ENCODE measurements at places on chromosomes 12 and 14.

DNA sequence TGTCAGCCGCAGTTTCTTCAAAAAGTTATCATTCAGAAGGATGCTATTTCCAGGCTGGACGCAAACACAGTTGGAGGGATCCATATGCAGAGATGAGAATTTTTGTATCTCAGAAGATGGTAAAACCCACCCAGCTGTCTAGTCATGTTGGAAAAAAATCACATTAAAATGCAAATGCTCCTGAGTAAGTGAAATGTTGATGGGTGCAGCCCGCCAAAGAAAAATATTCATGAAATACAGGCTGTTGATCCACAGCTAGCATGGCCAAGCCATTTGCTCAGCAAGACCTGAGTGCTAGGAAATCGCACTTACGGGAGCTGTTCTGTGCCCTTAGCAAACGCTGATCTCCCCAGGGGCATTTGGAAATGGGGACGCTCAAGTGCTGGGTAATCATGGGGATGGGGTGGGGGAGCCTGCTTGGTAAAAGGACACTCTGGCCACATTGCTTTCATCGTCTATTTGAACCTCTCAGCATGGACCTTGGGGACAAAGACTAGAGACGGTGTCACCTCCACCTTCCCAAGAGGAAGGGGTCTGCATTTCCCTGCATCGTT lies 25.7 kb downstream of the TUNAR start:
- no peak for DNase-seq

DNA sequence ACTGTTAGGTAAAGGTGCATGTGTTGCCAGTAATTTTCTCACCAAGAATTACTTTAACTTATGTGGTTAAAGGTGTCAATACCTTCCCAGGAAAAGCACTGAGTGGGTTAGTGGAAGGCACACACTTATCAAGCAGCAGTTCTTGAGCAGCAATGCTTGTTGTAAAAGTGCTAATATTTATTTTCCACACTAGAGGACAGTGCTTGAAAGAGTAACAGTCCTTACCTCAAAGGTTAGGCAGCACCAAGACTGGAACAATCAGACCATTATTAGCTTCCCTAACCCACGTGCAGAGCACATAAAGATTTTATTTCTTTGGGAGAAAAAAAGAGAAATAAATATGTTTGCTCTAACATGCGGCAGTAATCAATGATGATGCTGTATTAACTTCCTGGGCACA lies 48.8 kb upstream of the KRR1 start:
- DNase-seq, result no peak

GRCh38 chr12:31574803-31575575 lies 15.9 kb downstream of the DENND5B start:
- no peak for DNase-seq

DNA sequence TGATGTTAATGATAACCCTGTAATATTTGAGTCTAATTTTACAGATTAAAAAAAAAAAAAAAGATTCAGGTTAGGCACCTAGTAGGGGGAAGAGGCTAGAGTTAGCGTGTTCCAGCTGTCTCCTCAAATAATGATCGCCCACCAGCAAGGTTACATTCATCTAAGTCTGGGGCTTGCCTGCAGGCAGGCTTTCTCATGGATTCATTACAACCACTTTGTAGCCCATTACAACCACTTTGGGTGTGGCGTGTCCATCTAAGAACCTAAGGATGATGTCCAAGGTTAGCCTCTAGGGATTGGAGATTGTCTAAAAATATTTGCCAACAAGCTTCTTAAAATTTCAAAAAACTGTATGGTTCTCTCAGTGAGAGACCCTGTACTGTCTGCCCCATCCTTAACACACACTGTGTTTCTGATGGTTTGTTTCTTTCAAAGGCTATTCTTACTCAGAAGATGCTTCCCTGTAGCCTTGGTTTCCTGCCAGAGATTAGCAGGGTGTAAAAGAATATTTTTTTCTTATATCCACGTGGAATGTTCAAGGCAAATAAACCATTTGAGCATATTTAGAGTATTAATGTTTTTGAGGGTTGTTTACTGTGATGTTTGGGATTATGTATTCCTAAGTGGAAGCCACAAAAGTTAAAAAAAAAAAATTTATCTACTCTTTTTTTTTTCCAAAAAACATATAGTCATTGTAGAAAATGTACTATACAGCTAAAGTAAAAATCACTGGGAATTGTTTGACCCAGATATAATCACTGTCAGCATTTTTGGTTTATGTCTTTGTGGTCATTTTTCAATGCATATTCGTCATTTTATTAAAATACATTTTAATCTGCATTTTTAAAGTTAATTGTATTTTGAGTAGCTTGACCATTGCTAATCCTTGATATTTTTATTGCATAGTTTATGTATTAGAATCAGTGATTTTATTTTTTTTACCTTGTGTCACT lies 1.7 kb downstream of the DYNC1H1 start:
- DNase-seq, result no peak

- DNase-seq, result no peak
Observed at GRCh38 chr14:63267171-63267570, 51.6 kb downstream of the GPHB5 start.

DNA sequence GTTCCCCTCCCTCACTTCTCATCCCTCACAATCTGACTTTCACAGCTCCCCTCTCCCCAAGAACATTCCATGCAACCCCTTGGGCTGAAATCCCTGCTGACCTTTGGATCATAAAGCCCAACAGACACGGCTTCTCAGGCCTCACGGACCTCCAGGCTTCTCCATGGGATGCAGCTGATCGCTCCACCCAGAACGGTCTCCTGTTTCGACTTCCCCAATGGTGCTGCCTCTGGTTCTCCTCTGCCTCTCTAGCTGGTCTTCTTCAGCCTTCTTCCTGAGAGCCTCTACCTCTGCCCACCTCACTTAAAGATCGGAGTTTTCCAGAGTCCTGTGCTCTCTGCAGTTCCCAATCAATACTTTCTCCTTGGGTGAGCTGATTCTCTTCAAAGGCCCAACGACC lies 17.8 kb upstream of the PRMT8 start:
- DNase-seq, result no peak

DNA sequence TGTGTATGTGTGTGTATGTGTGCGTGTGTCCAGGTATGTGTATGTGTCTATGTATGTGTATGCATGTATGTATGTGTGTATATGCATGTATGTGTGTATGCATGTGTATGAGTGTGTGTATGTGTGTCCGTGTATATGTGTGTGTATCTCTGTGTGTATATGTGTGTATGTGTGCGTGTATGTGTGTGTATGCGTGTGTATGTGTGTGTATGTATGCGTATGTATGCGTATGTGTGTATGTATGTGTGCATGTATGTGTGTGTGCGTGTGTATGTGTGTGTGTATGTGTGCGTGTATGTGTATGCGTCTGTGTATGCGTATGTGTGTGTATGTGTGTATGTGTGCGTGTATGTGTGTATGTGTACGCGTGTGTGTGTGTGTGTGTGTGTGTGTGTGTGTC lies 31.6 kb downstream of the CHST11 start:
- DNase-seq, result no peak

DNA sequence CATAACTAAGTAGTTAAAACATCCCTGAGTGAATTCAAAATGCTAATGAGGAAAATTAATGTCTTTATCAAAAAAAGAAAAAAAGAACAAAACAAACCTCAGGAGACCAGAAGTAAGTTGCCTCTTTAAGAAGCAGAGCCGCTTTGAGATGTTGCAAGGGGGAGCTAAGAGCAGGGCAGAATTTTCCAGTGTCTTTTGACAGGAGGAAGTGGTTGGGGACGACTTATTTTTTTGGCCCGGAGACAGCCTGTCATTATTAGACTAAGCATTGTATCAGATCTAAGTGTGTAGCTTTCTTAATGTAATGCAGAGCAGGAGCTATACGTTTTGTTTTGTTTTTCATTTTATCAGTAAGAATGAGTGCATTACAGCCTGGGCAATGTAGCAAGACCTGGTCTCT lies 206.6 kb downstream of the CACNA1C start:
- no peak for DNase-seq

DNA sequence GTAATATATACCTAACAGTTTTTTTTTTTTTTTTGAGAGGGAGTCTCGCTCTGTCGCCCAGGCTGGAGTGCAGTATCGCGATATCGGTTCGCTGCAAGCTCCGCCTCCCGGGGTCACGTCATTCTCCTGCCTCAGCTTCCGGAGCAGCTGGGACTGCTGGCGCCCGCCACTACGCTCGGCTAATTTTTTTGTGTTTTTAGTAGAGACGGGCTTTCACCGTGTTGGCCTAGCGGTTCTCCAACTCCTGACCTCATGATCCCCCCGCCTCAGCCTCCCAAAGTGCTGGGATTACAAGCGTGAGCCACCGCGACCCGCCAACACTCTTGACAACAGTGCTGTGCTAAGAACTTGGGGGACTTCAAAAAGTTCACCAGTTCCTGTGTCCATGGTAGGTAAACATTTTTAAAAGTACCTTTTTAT lies 63.5 kb downstream of the FOXG1 start:
- DNase-seq, result no peak

GRCh38 chr14:72291908-72292688 lies 359.9 kb downstream of the RGS6 start:
- DNase-seq, result no peak

GRCh38 chr12:68587448-68587873 lies 23.2 kb upstream of the RAP1B start:
- DNase-seq, result no peak

- DNase-seq, result no peak
Observed at GRCh38 chr12:124001343-124001742, 28.3 kb downstream of the ZNF664 start.

- DNase-seq, result no peak
Observed at GRCh38 chr12:130456375-130457199, 118.9 kb downstream of the PIWIL1 start.

GRCh38 chr12:6452944-6453630 lies 1.2 kb downstream of the TAPBPL start:
- peak; percentile 46 for DNase-seq

DNA sequence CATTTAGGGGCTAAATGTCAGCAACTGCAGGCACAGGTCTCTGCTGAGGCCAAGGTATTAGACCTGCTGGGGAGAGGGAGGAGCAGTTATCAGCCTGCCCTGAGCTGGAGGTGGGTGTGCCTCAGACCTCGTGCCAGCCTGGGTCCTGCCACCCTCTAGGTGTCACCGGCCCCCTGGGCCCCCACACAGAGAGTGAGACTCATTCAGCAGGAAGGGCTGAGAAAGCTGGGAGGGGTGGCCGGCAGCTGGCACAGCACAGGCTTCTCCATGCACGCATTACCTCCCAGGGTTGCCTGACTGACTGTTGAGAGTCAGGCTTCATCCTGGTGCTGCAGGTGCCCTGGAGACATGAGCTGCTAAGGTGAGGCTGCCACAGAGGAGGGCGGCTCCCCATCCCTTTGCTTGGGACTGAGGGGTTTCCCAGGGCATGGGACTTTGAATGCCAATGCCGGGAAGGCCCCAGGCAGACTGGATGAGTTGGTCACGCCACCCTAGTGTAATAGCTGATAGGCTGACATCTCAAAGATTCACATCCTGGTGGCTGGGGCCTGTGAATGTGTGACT lies 75.3 kb upstream of the C14orf180 start:
- DNase-seq, result no peak

GRCh38 chr12:116633476-116633875 lies 74.3 kb downstream of the MAP1LC3B2 start:
- no peak for DNase-seq

- peak; percentile 40 for DNase-seq
Observed at GRCh38 chr12:50057896-50058670, 687 bp downstream of the ASIC1 start.

DNA sequence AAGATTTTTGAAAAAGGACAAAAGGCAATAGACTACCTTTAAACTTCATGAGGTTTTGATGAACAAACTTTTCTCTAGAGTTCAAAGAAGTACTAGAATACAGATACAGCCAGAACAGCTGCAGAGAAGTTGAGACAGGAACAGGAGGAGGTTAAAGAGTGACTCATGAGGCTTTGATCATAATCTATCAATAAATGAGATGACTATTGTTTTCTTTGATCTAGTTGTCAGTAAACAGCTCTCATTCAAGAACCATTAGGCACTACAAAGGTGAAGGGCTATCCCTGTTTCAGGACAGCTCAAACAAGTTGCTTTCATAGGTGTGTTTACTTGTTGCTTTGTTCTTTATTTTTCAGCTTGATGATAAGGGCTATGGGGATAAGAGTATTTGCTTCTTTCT lies 2.4 kb downstream of the WASHC3 start:
- DNase-seq, result no peak

DNA sequence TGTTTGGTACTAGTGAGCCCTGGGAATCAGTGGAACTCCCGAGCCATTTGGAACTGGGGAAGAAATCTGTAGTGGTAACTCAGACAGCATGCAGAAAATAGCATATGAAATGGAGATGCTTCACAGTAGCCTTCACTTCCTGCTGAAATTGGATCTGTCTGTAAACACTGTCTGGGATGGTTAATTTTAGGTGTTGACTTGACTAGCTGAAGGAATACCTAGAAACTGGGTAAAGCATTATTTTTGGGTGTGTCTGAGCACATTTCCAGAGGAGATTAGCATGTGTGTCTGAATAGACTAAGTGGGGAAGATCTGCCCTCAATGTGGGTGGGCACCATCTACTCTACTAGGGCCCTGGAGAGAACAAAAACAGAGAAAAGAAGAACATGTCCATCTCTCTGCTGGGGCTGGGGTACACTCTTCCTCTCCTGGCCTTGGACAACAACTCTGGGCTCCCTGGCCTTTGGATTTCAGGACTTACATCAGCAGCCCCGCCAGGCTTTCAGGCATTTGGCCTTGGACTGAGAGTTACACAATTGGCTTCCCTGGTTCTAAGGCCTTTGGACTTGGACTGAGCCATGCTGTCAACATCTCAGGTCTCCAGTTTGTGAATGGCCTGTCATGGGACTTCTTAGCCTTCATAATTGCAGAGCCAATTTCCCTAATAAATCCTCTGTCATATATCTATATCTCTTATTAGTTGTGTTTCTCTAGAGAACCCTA lies 14.0 kb upstream of the CRADD start:
- DNase-seq, result no peak

- no peak for DNase-seq
Observed at GRCh38 chr14:77763316-77763715, 2.4 kb upstream of the SNW1 start.

- no peak for DNase-seq
Observed at GRCh38 chr12:31849090-31849687, 110.0 kb upstream of the RESF1 start.

DNA sequence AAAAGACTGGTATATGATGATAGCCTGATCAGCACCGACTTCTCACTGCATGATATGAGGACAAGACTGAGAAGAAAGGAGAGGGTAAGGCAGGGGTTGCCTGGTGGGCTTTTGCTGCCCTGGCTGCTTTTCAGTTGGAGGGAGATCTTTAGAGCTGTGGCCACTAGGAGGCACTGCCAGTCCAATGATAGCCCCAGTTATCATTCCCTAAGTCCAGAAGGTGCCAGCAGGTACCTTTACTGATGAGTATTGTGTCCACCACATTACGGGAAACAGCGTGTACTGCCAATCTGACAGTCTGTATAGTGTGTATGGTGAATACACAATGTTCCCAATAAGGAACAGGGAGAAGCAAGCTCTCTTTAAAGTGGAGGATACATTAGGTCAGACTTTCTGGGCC lies 55.8 kb upstream of the CCDC175 start:
- no peak for DNase-seq

DNA sequence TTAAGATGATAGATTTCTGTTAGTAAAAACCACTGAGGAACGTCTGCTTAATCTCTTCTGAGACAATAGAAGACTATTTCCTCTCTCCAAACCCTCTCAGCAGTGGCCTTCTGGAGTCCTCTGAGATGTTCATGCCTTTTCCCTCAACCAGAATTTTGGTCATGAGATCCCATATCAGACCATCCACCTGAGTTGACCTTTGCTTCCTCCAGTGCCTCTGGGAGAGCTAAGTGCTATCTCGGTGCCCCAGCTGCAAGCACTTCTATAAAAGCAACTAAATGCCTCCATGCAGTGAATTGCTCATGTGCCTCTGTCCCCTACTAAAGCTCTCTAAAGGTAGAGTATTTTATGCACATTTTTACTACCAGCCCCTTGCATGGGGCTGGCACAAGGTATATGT lies 172.8 kb upstream of the BCL2L14 start:
- no peak for DNase-seq

Data from RWPE2 (cell line).